ENCODE measurements at places on chromosomes 13 and 19.

GRCh38 chr19:3836887-3837286 is 32.0 kb downstream of the ZFR2 start:
- DNase-seq = no peak

- peak; percentile 40 for DNase-seq
Measured at GRCh38 chr19:13962699-13963602, 10.6 kb downstream of the DCAF15 start.

GRCh38 chr19:14168259-14168972 is 32.0 kb upstream of the ASF1B start:
- no peak for DNase-seq

DNA sequence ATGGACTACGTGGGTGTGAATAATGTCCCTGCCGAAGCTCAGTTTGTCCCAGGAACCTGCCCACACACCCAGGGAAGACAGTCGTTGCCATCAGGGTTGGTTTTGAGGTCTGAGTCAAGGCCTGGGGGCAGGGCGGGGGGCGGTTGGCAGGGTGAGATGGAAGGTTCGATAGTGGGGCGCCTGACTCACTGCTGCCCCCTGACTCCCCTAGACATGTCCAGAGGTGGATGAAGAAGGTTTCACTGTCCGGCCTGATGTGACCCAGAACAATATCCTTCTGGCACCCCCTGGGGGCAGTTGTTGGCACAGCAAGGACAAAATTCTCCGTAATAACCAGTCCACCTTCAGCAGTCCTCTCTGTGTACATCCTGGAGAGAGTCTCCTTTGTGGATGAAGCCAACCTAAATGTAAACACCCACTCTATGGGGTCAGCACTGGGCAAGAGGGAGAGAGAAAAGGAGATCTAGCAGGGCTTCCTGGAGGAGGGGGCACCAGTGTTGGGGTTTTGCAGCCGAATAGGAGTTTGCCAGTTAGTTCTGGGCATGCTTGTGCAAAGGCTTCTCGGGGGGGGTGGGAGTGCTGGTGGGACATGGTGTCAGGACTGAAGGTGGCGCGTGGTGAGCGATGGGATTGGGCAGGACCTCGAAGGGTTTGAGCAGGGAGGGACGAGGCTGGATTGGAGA is 19.6 kb upstream of the B3GNT3 start:
- peak; percentile 47 for DNase-seq

DNA sequence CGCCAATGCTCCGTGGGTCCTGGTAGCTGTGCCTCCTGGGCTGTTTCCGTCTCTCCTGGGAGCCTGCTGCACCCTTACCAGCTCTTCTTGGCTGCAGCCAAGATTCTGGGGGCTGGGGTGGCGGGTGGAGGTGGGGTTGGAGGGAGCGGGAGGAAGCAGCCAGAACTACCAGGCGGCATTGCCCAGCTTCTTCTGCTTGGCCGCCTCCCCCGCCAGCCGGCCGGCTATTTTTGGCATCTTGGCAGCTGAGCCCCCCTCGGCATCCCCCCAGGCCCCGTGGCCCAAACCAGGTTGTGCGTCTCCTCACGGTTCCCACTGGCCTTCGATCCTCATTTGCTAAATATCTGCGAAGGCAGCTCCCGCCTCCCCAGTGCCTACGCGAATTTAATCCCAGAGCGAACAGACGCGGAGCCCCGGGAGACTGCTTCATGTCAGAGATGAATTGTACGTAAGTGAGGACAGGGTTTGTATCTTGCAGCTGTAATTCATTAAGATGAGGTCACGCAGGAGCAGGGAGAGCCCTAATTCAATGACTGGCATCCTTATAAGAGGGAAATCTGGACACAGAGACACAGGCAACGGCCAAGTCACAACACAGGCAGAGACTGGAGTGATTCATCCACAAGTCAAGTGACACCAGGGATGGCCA is 12.8 kb upstream of the PEAK3 start:
- DNase-seq = peak; percentile 96

DNA sequence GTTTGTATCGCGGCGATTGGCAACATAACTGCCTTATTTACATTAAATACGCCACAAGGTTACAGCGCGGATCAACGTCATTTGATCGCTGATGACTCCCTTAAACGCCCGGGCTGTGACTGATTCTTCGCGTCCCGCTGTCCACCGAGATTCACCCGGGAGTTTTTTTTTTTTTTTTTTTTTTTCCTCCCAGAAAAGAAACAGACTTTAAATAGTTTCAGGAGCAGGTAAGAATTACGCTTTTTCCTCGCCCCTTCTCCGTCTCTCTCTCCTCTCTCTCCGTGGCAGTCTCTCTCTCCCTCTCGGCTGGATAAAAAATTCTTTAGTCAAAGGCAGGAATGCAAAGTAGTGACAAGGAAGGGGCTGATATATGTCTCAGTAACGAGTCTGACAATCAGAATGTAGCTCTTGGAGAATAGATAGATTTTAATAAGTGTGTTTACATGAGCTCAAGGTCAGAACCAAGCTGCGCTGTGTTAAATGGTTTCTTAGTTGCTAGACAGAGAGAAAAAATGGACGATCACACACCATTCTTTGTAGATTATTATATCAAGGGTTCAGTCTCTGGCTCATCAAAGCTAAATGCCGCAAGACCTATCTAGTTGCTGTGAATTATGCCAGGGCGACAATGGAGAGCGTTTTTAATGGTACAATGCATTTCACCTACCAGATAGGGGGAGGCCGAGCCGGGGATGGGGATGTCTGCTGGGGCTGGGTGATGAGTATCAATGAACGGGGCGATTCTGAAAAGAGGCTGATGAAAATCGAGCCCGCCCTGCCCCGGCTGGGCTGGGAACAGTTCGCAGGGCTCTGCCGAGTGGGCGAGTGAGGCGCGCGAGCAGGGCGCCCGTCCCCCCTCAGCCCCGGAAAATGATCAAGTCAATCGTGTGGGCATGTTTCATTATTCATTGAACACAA is 147.2 kb upstream of the ZNF536 start:
- DNase-seq = no peak

GRCh38 chr19:48645620-48646000 is 377 bp downstream of the CA11 start:
- DNase-seq = no peak

GRCh38 chr13:77502104-77502720 is 33.3 kb upstream of the SCEL start:
- DNase-seq = no peak

- no peak for DNase-seq
Measured at GRCh38 chr13:89115307-89115706, 1444.1 kb downstream of the SLITRK5 start.

GRCh38 chr19:53927739-53928138 is 18.7 kb downstream of the CACNG7 start:
- DNase-seq = peak; percentile 66

GRCh38 chr19:11736696-11737095 is 2.0 kb downstream of the ZNF823 start:
- peak; percentile 61 for DNase-seq

- DNase-seq = no peak
Measured at GRCh38 chr19:29884044-29884443, 58.0 kb upstream of the URI1 start.

DNA sequence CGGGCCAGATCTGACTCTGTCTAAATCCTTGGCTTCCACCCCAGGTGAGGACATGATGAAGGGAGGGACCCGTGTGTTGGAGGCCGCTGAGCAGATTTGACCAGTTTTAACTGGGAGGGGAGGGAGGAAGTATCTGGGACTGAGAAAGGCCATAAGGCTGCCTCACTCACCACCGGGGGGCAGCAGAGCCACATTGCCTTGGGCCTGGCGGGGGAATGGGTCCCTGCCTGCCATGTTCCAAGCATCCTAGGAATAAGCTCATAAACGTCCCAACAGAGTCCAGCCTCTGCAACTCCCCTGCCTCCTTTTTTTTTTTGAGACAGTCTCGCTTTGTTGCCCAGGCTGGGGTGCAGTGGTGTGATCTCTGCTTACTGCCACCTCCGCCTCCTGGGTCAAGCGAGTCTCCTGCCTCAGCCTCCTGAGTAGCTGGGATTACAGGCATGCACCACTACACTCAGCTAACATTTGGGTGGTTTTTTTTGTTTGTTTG is 15.5 kb downstream of the MAST3 start:
- DNase-seq = peak; percentile 77

DNA sequence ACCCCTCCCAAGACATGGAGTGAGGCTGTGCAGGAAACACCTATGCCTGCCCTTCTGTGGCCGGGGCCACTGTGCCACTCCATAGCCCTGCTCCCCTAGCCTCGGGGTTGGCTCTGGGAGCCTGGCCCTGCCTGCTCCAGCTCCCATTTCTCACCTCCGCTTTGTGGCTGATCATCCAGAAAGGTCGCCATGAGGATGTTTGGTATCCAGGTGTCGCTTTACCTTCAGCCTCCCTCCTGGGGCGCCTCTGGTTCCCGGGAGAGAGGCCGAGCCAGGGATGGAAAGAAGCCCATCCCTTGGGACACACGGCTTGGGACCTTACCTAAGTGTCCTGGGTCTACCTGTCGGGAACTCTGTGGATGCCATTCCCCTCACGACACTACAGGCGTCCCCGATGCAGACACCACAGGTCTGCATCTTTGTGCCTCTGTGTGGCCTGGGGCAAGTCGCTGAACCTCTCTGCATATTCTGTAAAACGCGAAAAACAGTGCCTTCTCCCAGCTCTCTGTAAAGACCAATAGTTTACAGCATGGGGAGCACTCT is 3.4 kb upstream of the MCF2L start:
- no peak for DNase-seq

DNA sequence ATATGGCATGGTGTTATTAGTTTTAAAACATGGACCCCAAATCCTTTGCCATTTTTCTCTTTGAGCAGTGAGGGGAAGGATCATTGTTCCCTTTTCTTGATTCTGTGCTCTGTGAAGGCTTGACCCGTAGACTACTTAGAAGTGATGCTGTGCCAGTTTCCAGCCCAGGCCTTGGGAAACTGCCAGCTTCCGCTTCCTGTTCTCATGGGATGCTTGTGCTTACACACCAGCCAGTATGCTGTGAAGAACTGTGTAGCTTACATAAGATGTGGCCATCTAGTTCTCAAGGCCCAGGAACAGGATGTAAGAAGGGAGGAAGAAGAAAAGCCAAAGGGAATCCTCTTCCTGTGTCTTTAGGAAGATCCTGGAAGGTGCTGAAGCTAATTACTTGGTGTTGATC is 180.9 kb downstream of the PCCA start:
- peak; percentile 86 for DNase-seq

DNA sequence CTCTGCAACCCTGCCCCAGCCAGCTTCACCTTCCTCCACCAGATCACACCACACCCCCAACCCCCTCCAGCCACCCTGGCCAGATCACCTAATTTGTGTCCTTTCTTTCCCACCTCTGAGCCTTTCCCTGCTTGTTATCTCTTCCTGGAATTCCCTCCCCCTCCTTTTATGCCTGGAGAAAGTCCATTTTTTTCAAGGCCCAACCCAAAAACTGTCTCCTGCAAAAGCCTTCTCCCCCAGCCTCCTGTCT is 5.3 kb upstream of the TLE2 start:
- no peak for DNase-seq

- DNase-seq = peak; percentile 5
Measured at GRCh38 chr19:56423985-56424353, 19.8 kb downstream of the ZNF583 start.

GRCh38 chr19:6062274-6062673 is 48.0 kb downstream of the RFX2 start:
- DNase-seq = peak; percentile 60

DNA sequence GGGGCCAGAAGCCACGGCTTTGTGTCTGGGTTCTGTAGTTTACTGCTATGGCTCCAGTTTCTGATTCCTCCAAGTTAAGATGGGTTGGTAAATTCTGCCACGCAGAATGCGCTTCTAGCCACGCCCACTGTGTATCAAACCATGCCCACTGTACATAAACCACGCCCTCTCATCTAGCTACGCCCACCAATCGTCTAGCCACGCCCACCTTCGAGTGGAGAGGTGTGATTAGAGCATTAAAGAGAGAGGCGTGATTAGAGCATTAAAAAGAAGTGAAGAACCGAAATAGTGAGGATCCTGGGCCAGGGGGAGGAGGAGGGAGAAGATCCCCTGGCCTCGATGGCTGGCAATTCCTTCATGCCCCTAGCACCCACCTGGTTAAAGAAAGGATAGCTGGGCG is 43.7 kb upstream of the ADGRE5 start:
- peak; percentile 35 for DNase-seq

GRCh38 chr19:35222373-35223015 is 6.0 kb downstream of the FAM187B start:
- no peak for DNase-seq

GRCh38 chr13:112947796-112948195 is 21.2 kb upstream of the MCF2L start:
- no peak for DNase-seq

DNA sequence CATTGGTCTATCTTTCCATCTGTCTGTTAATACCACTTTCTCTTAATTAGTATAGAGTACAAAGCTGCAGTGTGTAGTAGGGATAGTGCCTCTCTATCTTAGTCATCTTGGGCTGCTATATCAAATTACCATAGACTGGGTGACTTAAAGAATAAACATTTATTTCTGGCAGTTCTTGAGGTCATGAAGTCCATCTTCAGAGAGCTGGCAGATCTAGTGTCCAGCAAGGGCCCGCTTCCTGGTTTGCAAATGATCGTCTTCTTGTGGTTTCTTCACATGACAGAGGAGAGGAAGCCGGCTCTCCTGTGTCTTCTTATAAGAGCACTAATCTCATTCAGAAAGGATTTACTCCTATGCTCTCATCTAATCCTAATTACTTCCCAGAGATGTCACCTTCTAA is 6.1 kb downstream of the ZNF700 start:
- DNase-seq = no peak

GRCh38 chr13:25301347-25302113 is at the start of gene NUP58:
NUP58 (plus strand) TSS chr13:25301625; CDS start chr13:25301774, 149 bp downstream.
- DNase-seq = peak; percentile 94

DNA sequence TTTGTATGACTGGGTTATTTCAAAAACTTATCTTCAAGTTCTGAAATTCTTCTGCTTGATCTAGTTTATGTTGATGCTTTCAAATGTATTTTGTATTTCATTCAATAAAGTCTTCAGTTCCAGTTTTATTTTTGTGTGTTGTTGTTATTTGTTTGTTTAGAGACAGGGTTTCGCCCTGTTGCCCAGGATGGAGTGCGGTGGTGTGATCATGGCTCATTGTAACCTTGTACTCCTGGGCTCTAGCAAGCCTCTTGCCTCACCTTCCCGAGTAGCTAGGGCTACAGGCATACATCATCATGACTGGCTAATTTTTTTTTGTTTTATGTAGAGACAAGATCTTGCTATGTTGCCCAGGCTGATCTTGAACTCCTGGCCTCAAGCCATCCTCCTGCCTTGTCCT is 40.3 kb upstream of the ARHGEF7 start:
- peak; percentile 41 for DNase-seq

DNA sequence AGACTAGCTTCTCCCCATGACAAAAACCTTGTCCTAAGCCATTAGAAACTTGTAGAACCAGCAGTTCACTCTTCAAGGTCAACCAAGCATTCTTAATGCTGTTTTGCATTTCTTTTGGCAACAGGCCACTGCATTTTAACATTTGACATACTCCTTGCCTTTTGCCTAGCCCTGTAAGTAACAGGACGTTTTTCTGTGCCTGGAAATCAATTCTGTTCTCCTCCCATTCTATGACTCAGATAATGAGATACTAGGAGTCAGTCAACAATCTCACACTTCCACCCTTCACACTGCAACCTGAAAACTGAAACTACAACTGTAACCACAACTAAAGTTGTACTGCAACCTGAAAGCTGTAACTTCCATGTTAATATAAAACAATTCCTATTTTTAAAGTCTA is 268.7 kb downstream of the MZT1 start:
- DNase-seq = peak; percentile 2

GRCh38 chr13:93180356-93180969 is 46.1 kb upstream of the GPC6 start:
- peak; percentile 24 for DNase-seq

GRCh38 chr13:67950603-67951002 is 720.5 kb upstream of the PCDH9 start:
- DNase-seq = no peak

GRCh38 chr13:102742506-102742905 is 31.1 kb downstream of the TEX30 start:
- DNase-seq = no peak

- peak; percentile 87 for DNase-seq
Measured at GRCh38 chr13:109156181-109156935, 526.9 kb downstream of the MYO16 start.
